ENCODE measurements at places on chromosomes 7 and 10.

GRCh38 chr7:122482212-122482611 is 177.7 kb upstream of the FEZF1 start:
- no peak for DNase-seq

GRCh38 chr10:75137533-75138438 is 26.3 kb downstream of the SAMD8 start:
- DNase-seq, result no peak

GRCh38 chr7:141864765-141865447 is 23.6 kb upstream of the PRSS37 start:
- no peak for DNase-seq

DNA sequence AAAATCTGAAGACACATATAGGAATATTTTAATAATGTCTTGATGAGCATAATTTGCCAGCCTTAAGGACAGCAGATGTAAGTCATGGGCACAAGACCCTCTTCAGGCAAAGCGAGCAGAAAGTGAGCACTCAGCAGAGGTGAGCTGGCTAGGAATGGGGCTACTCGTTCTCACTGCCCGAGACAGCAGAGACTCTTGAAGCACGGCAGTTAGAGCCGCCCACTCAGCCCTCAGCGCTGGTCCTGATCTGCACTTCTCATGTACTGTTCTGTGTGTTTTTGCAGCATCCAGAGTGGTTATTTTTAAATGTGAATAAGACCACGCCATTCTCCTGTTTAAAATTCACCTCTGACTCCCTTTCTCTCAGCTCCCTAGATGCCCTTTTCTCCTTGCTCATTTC is 65.3 kb downstream of the GFRA1 start:
- no peak for DNase-seq

DNA sequence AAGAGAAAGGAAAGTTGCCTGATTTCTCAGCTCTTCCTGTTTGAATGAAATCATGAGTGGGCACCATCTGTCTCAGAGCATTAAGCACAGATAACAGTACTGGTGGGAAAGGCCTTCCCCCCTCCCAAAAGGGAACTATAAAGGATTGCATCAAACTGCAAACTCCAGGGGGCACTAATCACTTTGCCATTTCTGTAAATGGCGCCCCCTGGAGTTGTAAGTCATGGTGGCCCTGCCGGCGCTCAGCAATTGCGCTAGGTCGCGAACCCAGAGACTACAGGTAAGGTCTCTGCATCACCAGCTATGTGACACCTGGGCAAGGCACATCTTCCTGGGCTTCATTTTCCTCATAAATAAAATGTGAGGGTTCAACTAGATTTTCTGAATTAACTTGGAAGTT is 11.1 kb downstream of the LRRC4 start:
- no peak for DNase-seq

Measured in NCI-H510A treated with DMSO at 0.1 percent for 48 hours (cell line).